ENCODE measurements at places on chromosomes 7 and 10.
A peak's percentile ranks its signal among the peaks of the same experiment; 100 is the strongest.

DNA sequence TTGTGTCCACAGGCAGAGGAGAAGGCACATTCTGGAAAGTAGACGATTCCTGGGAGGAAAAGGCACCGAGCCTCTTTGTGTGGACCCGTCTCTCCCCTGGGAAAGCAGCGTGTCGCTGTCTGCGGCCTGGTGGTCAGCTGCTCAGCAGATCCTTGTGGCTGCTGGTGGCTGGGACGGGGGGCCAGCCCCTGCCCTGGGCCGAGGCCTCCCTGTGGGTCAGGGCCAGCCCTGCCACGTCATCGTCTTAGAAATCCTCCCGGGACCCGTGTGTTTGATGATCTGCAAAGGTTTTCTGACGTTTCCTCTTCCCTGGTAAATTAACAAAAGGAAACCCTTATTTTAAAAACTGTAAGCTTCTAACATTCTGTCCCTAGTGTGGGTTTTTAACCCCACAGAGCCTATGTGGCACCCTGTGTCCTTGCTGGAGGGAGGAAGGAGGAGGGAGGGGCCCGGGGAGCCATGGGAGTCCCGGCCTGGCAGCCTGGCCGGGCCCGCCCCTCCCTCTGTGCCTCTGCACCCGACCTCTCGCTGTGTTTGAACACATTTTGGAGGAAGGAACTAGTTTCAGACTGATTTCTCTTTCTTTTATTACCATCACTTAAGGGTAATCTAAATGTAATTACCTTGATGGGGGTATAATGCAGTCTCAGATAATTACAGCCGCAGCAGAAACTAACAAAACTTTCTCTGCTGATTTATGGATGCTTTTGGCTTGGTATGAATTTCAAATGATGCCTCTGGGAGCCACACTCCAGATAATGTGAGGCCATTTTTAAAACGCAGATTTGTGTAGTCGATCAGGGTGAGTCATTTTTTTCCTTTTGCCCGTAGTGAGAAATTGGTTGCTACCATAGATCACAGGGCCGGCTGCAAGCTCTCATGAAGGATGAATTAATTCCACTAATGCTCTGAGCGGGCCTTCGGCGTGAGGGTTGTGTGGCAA lies 85.5 kb downstream of the NKX6-2 start:
- DNase-seq = no peak

DNA sequence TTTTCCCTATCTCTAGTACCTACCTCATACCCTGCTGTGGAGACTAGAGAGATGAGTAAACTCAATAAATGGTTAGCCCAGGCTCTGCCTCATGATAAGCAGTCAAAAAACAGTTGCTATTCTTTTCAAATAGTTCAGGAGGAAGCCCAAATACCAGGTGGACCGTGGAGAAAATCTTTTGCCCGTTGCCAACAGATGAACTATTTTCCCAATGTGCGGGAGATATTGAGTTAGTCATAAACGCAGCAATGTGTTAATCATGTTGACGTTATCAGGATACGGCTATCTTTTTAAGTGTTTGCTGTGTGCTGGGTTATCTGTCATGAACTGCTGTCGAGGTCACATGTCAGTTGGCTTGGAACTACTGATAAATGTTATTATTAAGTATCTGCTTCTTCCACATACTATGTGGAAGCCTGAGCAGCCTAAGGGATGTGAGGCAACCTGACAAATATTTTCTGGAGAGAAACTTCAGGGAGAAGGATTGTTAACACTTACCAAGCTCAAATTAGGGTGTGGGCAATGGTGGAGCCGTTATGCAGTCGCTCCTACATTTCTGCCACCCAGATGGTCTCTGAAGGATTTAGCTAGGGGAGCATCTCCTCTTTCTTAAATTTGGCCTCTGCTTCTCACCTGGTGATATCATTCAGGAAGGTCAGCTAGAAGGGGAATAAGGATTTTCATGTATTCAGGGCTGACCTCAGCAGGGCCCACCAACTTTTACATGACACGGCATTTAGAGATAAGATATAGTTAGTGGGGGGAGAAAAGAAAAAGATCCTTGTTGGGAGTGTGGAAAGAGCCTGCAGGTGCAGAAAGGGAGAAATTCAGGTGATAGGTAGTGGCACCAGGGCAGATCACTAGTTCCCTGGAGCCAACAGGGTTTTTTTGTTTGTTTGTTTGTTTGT lies 33.5 kb upstream of the SLC26A3 start:
- DNase-seq = no peak

GRCh38 chr10:23361665-23362064 lies 17.1 kb upstream of the C10orf67 start:
- no peak for DNase-seq

GRCh38 chr7:123154231-123154860 lies 45.4 kb downstream of the SLC13A1 start:
- DNase-seq = peak; percentile 79

DNA sequence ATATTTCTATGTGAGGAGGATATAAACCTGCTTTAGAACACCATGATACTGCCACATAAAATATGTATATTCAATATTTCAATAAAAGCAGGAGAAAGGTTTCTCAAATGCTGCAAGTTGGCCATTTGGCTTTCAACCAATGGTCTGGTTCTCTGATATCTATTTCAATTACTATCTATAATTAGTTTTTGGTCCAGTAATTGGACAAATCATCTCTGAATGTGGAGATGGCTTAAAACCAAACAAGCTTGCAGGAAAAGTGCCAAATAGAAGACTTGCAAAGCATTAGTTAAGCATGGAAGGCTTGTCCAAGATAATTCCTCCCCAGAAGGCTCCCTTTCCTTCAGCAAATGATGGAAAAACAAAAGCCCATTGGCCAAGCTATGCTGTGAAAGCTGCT lies 140.1 kb downstream of the CPEB3 start:
- no peak for DNase-seq

DNA sequence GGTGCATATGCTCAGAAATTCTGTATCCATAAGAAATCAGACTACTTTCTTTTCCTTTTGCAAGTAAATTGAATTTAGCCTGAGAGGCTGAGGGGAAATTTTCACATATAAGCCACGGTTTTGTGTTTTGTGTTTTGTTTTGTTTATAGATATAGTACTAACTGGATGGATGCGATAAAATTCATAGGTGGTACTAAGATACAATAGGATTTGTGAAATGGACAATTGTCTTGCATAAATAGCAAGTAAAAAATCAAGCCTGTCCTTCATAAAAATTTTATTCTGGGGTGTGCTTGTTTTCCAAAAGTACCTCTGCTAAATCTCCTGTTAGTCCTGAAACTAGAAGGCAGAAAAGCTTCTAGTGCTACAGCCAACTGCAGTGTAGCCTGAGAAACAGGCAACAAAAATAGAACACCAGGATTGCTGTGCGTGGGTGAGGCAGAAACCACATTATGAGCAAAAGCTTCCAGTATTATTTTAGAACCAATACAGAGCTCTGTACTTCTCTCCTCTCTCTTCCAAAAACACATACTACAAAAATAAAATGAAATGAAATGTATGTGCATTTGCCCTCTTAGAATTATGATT lies 634 bp upstream of the HDAC9 start:
- DNase-seq = peak; percentile 7

- DNase-seq = no peak
Measured at GRCh38 chr7:131898418-131898817, 342.0 kb upstream of the PODXL start.

DNA sequence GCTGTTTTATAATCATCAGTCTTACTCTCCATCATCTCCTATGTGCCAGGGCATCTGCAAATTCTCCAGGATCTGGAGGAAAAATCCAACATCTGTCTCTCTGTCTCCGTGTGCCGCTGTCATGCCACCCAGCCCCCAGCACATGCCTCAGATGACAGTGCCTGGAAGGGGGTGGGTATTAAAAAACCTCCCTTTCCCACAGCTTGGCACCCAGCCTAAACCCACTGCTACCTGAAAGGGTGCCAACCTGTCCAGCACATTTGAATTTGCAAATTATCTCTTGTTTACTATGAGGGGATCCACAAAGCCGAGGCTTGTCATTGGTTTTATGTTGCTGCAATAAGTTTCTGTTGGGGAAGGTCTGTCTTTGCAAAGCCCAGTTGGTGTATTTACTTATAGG lies 73.1 kb downstream of the EMX2 start:
- no peak for DNase-seq

- no peak for DNase-seq
Measured at GRCh38 chr10:63765126-63765525, 243.9 kb downstream of the REEP3 start.

DNA sequence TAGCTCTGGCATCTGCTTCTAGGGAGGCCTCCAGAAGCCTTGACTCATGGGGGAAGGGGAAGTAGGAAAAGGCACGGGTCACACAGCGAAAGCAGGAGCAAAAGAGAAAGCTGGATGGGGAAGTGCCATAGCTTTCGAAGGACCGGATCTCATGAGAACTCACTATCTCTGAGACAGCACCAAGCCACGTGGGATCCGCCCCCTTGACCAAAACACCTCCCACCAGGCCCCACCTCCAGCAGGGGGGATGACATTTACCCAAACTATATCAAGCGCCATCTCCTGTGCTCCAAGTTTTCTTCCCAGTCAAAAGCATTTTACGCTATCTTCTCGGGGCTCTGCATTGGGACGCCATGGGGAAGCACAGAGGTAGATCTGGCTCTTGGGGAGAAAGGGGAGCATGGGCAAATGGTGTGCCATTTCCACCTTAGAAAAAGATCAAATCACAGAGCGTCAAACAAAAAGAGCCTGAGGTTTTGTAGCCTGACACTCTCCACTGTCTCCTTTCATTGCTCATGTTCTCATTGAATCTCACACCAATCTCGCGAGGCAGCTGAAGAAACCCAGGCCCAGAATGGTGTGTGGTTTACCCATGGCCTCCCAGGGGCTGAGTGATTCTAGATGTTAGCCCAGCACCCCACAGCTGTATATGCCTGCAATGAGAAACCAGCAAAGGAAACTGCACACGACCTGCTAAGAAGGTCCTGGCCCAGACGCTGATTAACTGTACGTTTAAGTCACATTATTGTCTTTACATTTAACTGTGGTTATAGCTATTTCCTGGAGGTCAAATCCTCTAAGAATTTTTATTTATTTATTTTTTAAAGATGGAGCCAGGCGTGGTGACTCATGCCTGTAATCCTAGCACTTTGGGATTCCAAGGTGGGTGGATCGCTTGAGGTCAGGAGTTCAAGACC lies 8.1 kb upstream of the OLAH start:
- no peak for DNase-seq

DNA sequence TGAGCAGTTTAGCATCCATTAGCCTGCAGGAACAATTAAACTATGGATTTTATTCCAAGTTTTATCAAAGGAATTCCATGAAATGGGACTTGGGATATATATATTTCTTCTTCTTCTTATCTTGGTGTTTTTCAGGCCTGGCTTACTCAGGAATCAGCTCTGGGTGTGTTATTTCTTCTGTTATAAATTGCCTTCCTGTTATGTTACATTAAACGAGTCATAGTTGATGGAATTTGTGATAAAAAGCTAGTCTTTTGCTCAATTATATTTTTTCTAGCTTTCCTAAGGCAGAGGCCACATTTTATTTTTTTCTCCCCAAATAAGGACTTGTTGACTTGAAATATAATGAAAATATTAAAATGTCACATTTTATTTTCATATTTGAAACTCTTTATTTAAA lies 141.3 kb downstream of the EPC1 start:
- no peak for DNase-seq

DNA sequence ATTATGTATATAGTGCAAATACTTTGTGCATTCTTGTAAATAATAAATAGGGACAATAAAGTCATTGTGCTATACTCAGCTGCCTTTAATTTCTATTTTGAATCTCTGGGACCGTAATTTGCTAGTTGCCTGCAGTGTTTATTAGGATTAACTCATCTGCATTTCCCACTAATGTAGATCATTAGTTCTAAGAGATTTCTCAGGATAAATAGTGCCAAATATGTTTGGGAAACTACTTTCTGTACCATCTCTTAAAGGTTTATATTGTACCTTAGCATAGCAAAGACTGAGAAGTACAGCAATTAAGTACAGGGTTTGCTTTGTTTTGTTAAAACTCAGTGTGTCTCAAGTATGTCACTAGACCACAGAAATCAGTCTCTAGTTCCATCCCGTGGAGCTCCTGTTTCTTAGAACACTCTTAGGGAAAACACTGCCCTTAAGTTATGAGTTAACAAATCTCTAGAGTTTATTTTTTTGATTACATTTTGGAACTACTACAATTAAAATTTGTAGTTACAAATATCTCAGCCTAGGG lies 26.0 kb downstream of the ADD3 start:
- DNase-seq = no peak

GRCh38 chr10:131875501-131875900 lies 25.3 kb upstream of the PPP2R2D start:
- no peak for DNase-seq

DNA sequence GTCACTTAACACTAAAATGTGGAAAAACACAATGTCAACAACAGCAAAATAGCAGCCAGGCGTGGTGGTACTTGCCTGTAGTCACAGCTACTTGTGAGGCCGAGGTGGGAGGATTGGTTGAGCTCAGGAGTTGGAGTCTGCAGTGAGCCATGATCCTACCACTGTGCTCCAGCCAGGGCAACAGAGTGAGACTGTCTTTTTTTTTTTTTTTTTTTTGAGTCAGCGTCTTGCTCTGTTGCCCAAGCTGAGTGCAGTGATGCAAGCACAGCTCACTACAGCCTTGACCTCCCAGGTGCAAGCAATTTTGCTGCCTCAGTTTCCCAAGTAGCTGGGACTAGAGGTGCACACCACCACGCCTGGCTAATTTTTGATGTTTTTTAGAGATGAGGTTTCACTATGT lies 6.1 kb downstream of the KCTD7 start:
- DNase-seq = no peak

DNA sequence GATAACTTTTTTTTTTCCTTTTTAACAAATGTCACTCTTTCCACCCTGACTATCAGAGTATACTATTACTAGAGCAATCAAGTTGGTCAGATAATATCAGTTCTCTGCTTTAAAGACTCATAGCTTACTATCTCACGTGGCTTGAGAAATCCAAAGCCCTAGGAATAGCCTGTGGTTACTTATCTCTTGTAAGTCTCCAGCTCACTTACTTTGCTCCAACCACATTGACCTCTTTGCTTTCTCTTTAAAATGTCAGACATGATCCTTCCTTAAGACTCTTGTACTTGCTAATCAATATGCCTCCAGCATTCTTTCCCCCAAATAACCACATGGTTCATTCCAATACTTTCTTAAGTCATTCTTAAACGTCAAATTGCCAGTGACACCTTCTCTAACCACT lies 1292.2 kb downstream of the REEP3 start:
- DNase-seq = no peak

GRCh38 chr10:63129888-63130287 lies 3.2 kb upstream of the NRBF2 start:
- no peak for DNase-seq

DNA sequence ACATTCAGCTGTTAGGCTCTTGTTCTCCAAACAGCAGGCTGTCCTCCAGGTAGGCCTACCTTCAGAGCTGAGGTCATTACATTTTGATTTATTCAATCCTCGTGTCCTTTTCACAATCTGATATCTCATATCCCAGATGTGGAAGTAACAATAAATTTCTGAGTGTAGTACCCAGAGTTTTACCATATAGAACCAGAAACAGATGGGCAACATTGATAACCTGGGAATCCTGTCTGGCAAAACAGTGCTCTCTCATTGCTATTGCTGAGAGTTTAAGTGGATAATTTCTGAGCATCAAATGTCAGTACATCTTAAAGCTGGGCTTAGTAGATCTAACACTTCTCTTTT lies 1007.8 kb downstream of the REEP3 start:
- no peak for DNase-seq

GRCh38 chr10:42594246-42594650 lies 44.1 kb downstream of the ZNF33B start:
- no peak for DNase-seq
